ENCODE measurements at places on chromosomes 3 and 15.
A peak's percentile ranks its signal among the peaks of the same experiment; 100 is the strongest.

DNA sequence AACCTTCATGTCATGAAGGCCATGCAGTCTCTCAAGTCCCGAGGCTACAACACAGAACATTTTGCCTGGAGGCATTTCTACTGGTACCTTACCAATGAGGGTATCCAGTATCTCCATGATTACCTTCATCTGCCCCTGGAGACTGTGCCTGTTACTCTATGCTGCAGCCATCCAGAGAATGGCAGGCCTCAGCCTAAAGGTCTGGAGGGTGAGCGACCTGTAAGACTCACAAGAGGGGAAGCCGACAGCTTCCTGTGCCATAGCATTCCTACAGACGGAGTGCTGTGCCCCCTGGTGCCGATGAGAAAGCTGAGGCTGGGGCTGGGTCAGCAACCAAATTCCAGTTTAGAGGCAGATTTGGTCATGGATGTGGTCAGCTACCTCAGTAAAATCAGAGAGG is 51.3 kb upstream of the CADPS start:
- peak; percentile 65 for DNase-seq

DNA sequence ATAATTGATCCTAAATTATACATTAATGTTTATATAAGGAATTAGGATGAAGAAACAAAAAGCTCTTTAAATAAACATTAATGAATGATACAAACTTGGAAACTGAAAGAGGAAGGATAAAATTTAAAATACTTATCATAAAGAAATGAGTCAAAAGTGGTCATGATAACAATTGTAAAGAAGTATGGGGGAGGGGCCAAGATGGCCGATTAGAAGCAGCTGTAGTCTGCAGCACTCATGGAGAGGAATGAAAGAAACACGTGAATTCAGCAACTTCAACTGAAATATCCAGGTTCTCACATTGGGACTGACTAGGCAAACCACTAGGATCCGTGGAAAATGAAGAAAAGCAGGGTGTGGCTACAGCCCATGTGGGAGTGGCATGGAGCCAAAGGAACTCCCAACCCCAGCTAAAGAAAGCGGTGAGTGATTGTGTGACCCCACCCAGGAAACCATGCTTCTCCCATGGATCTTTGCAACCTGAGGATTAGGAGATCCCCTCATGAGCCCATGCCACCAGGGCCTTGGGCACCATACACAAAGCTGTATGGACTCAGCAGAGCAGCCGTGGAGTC is 13.1 kb upstream of the CP start:
- no peak for DNase-seq

DNA sequence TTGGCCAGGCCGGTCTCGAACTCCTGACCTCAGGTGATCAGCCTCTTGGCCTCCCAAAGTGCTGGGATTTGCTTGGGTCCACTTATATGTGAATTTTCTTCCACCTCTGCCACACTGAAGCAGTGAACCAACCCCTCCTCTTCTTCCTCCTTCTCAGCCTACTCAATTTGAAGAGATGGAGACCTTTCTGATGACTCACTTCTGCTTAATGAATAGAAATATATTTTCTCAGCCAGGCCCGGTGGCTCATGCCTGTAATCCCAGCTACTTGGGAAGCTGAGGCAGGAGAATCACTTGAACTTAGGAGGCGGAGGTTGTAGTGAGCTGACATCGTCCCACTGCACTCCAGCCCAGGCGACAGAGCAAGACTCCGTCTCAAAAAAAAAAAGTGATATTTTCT is 46.8 kb upstream of the GATM start:
- DNase-seq: no peak

DNA sequence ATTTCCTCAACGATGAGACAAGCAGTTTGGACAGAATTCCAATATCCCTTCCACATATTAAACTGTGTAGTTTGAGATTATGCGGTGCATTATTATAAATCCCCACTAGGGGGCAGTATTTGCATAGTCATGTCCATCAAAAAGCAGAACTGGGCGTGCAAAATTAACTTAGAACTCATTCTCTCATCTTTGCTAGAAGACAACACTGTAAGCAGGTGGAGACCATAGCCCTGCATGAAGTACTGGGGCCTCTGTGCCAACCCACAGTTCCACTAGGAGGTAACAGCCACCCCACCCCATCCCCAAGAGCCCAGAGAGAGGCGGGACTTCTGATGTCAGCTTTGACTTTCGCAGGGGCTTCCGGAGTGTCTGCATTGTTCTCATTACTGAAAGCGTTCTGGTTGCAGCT is 106.6 kb upstream of the TMC3 start:
- DNase-seq: no peak

GRCh38 chr3:89238846-89239245 is 131.4 kb downstream of the EPHA3 start:
- DNase-seq: no peak

DNA sequence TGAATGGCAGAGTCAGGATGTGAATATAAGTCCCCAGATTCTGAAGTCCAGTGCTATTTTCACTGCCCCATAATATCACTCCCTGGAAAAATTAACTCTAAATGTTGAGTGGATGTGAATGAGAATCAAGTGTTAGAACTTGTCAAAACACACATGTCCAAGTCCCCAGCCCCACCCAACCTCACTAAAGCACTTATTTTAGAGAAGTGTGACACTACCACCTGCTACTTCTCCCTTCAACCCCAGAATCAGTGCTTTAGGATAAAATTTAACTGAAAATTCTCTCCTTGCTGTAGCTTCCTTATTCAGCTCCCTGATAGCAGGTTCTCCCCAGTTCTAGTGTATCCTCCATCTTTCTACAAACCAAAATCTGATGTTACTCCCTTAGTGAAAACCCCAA is 35.8 kb downstream of the HERC1 start:
- no peak for DNase-seq

- no peak for DNase-seq
Measured at GRCh38 chr15:40931300-40932142, 2.4 kb downstream of the DLL4 start.

DNA sequence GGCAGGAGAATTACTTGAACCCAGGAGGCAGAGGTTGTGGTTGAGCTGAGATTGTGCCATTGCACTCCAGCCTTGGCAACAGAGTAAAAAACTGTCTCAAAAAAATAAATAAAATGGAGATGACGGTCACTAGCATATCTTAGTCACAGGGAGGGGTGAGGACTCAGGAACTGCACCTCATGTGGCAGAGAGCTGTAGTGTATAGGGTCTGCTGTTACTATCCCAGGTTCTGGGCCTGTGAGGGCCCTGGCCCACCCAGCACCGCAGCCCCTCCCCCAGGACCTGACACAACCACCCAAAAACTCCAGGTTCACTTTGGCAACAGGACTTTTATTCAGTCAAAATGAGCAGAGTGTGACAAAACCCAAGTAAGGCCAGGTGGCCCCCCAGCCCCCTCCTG is 22.3 kb downstream of the RNU5B-1 start:
- no peak for DNase-seq

GRCh38 chr15:60000824-60001609 is 3.1 kb upstream of the FOXB1 start:
- DNase-seq: no peak

DNA sequence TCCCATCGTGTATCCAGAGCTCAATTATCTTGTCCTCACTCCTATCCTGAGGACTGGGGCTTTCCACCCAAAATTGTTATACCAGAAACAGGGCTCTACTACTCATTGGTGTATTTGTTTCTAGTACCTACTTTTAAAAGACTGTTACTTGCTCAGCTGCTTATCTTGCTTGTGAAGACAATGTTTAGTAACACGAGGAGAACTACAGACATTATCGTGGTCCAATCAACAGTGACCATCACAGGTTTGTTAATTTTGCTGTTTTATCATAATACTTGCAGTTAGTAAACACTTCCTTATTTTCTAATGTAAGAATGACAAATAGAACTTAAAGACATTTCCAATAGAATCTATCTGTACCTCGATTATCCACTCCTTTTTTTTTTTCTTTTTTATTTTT is 13.5 kb downstream of the LRCH3 start:
- DNase-seq: no peak

GRCh38 chr3:39378088-39378487 is 5.1 kb upstream of the SLC25A38 start:
- DNase-seq: peak; percentile 71

DNA sequence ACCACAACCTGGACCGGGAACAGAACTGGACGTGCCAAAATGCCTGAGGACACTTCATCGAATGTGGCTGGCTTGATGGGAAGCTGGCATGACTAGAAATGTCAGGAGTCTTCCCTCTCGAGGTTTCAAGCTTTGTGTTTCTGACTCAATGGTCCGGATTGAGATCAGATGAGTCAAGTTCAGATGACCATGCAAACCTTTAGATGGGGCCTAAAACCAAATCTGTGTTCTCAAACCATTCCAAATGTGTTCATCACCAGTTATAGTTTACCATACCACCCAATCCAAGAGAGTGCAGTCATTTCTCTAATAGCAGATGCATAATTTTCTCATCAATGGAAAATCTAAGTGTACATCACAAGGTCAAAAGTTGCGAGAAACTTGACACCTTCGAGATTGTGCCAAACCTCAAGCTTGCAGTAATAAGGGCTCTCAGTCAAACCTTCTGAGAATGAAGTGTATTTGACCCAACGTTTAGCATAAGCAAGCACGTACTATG is 369.1 kb downstream of the RORA start:
- DNase-seq: no peak

- DNase-seq: no peak
Measured at GRCh38 chr3:46280105-46280797, 38.0 kb downstream of the CCR3 start.

GRCh38 chr3:151584566-151584965 is 123.7 kb upstream of the IGSF10 start:
- no peak for DNase-seq

DNA sequence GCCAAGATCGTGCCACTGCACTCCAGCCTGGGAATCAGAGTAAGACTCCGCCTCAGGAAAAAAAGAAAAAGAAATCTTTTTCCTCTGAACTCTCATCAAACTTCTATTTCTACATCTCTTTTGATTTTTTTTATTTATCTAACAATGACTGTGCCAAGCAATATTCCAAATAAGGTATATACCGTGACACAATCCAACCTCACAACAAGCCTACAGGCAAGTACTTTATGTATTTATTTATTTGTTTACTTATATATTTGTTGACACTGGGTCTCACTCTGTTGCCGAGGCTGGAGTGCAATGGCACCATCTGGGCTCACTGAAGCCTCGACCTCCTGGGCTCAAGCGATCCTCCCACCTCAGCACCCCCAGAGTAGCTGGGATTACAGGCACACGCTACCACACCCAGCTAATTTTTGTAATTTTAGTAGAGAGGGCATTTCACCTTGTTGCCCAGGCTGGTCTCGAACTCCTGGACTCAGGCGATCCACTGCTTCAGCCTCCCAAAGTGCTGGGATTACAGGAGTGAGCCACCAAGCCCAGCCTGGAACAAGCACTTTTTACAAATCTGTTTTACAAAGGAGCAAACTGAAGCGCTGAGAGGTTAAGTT is 94.9 kb upstream of the CHD2 start:
- no peak for DNase-seq

GRCh38 chr3:170751083-170751898 is 118.7 kb downstream of the RPL22L1 start:
- no peak for DNase-seq

DNA sequence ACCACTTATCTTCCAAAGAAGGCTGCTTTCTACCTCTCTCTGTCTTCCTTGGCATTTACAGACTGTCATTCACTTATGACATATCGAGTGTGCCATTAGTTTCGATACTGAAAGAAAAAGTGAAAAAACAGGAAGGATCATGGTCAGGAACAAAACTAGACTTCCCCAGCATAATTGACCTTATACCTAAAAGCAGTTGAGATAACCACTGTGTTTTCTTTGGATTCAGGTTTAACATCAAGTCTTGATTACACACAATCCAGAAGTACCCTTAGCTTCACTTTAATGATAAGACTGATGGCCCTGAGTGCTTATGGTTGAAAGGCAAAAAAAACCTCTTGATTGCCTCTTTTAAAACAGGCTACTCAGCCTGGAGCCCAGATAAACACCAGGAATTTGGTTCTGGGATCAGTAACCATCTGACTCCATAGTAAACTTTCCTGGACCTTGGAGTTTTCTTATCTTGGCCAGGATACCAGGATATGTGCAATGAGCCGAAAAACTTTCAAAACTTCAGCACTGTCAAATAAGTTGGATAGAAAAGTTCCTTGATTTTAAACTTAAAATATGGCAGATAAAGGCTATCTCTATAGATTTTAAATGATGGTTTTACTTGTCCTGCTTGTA is 5.0 kb upstream of the UACA start:
- no peak for DNase-seq

DNA sequence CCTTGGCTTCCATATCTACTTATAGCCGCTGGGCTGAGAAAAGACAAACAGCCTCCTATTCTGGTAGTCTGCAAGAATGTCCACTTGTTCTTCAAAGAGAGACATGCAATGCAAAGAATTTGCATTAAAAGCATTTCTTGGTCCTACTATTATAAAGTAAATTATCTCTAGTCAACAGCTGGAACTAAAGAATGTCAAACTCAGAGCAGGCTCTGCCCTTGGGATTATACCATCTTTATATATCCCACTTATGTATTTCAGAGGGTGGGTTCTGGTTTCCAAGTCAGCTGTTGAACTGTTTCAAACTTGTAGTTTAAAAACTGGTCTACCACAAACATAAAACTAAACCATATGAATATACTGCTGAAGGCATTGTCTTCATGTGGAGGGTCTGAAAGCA is 7.0 kb upstream of the ACTC1 start:
- DNase-seq: no peak

DNA sequence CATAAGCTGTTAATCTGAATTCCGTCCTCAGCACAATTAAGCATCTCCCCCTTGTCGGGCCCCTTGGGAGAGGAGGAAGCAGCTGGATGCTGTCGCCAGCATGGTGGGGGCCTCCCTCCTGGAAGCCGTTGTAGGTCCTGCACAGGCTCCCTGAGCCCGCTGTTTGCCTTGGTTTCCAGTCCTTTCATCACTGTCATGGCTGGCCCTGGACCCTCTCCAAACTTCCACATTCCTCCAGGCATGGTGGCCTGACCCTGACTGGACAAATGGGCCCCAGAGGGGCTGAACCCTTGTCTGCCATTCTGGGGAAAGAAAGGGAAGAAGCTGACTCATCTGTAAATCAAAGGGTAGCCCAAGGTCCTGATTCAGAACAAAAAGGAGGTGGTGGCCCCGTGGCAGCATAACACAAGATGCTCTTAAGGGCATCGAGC is 300.5 kb upstream of the LRRFIP2 start:
- DNase-seq: no peak

- no peak for DNase-seq
Measured at GRCh38 chr15:95663156-95664100, 667.1 kb upstream of the NR2F2 start.

GRCh38 chr15:66133247-66133885 is 120.2 kb downstream of the MEGF11 start:
- no peak for DNase-seq

DNA sequence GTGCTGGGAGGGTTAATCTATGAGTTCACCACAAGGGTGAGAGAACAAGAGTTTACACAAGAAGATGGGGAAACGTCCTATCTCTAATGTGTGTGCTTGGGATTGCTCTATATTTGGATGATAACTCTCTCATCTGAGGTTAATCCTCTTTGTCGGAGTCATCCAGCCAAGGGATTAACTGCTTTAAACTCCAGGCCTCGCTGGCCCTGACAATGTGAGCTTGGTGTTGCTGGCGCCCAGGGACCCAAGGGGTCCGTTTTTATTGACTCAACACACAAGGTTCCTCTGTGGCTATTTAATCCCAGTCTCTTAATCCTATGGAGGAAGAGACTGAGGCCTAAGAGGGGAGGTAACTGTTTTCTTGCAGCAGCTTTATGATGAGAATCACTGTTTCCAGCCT is 14.2 kb downstream of the SV2B start:
- DNase-seq: no peak

GRCh38 chr3:15923640-15924405 is 126.0 kb upstream of the ANKRD28 start:
- no peak for DNase-seq
